ENCODE measurements at places on chromosomes 12 and 14. TPM values are rescaled to one million over a fixed set of nuclear protein-coding genes. Genes with fewer than 3 reads are reported as not detected.
A peak's percentile ranks its signal among the peaks of the same experiment; 100 is the strongest.

The RBM19 gene
- 19.2 TPM for total RNA-seq

The RPL36AL gene
- total RNA-seq = 249 TPM

The CLIP1 gene
- 54.8 TPM for total RNA-seq

The CISTR gene
- not detected for total RNA-seq

- no peak overlapping the region for H3K4me3 ChIP-seq
- H3K27me3 ChIP-seq = no peaks in the 10 kb centered on the region
Observed at GRCh38 chr12:1657688-1658087, 28.7 kb downstream of the WNT5B start.

DNA sequence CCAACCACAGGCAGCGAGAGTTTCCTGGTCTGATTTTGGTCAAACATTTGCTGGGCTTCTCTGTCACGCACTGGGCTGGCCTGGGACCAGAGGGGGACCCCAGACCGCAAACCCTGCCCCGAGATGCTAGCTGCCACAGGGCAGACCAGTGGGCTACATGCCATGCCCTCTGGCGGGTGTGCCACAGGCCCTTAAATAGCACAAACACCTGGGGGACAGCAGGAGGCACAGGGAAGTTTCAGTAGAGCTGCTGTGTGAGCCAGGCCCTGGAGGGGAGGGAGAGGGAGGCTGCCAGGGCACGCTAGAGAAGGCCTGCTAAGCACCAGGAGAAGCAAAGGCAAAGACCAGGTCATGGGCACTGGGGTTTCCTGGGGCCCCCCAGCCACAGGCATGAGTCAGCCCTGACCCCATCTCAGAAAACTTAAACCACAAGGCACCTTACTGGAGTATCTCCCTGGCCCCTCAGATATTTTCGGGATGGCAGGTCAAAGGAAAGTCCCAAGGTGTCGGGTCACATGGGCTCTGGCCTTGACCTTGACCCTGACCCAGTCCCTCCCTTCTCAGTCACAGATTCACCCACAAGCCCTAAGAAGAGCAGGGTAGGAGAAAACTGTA lies 29.2 kb downstream of the ITPK1 start:
- peaks cover 3% of the 10 kb centered on the region for H3K4me1 ChIP-seq
- DNase-seq = no peak
- H3K27me3 ChIP-seq = no peaks in the 10 kb centered on the region
- no peaks in the 10 kb centered on the region for H3K36me3 ChIP-seq

- H3K27ac ChIP-seq = no peak overlapping the region
- H3K36me3 ChIP-seq = no peaks in the 10 kb centered on the region
- DNase-seq = no peak
- no peaks in the 10 kb centered on the region for H3K4me1 ChIP-seq
- H3K27me3 ChIP-seq = no peaks in the 10 kb centered on the region
Observed at GRCh38 chr14:72247896-72248465, 315.8 kb downstream of the RGS6 start.

DNA sequence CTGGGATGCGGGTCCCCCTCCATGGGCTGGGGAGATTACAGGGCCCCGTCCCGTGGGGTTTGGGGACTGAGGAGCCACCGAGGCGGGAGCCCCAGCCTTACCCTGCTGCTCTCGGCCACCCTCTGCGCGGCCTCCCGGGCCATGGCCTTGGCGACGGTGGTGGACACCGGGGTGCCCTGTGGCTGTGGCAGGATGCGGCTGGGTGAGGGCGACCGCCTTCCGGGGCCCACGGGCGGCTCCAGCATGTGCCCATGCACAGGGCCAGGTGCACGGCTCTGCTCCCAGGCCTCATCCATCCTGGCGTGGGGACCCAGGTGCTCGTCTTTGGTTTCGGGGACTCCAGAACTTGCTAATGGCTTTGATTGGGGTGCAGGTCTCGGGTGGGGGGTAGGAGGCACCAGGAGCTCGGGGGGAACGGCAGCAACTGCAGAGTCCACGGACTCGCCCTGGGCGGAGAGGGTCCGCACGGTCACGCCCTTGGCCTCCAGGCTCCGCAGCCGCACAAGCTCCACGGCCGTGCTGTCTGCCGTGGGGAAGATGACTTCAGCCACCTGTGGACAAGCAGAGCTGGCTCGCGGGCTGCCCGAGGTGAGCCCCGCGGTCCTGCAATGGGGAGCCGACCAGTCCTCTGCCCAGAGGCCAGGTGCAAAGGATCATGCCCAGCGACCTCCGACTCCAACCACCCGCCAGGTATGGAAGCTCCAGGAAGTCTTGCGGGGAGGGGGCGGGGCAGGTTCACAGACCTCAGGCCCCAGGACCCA lies 99.2 kb downstream of the PIWIL1 start:
- DNase-seq = no peak
- H3K36me3 ChIP-seq = no peaks in the 10 kb centered on the region
- H3K27ac ChIP-seq = no peak overlapping the region
- H3K27me3 ChIP-seq = no peaks in the 10 kb centered on the region
- H3K4me1 ChIP-seq = no peaks in the 10 kb centered on the region

DNA sequence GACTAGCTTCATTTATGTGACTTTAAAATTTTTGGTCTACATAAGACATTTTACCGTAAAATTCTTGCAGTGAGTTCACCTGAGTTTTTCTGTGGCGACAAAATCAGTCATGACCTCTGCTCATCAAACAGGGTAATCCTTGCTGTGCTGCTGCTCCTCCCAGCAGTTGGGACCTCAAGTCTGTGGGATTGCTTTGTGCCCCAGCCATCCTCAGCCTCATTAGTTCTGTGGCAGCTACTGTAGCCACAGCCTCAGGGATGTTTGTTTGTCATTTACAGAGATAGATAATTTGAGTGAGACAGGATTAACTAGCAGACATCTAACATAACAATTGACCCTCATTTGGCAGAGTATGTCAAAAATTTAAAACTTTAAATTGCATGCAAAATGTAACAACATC lies 357.0 kb downstream of the PCNX1 start:
- H3K4me1 ChIP-seq = peaks cover 3% of the 10 kb centered on the region
- H3K4me3 ChIP-seq = no peak overlapping the region
- no peaks in the 10 kb centered on the region for H3K27me3 ChIP-seq
- H3K36me3 ChIP-seq = no peaks in the 10 kb centered on the region

GRCh38 chr12:5244513-5244972 lies 187.4 kb upstream of the NTF3 start:
- no peak for DNase-seq
- peaks cover 3% of the 10 kb centered on the region for H3K4me1 ChIP-seq
- peaks cover 7% of the 10 kb centered on the region for H3K27me3 ChIP-seq
- no peak overlapping the region for H3K4me3 ChIP-seq

- H3K4me1 ChIP-seq = no peaks in the 10 kb centered on the region
- no peak for DNase-seq
- no peak overlapping the region for H3K4me3 ChIP-seq
- H3K36me3 ChIP-seq = no peaks in the 10 kb centered on the region
Observed at GRCh38 chr12:119082496-119082895, 96.2 kb upstream of the HSPB8 start.

GRCh38 chr12:47561746-47562145 lies 144.1 kb downstream of the RPAP3 start:
- no peak overlapping the region for H3K4me3 ChIP-seq
- peaks cover 20% of the 10 kb centered on the region for H3K27me3 ChIP-seq

DNA sequence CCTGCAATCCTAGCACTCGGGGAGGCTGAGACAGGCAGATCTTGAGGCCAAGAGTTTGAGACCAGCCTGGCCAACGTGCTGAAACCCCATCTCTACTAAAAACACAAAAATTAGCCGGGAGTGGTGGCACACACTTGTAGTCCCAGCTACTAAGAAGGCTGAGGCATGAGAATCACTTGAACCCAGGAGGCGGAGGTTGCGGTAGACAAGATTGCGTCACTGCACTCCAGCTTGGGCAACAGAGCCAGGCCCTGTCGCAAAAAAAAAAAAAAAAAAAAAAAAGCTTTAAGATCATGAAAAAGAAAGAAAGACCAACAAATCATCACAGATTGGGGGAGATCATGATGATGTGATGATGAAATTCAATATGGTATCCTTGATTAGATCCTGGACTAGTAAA lies 30.6 kb downstream of the WDR89 start:
- no peak overlapping the region for H3K27ac ChIP-seq
- no peak for DNase-seq
- H3K27me3 ChIP-seq = no peaks in the 10 kb centered on the region
- H3K4me1 ChIP-seq = peaks cover 3% of the 10 kb centered on the region

- H3K27me3 ChIP-seq = no peaks in the 10 kb centered on the region
- peaks cover 5% of the 10 kb centered on the region for H3K4me1 ChIP-seq
- no peak for DNase-seq
- no peak overlapping the region for H3K27ac ChIP-seq
Observed at GRCh38 chr12:1698720-1699119, 7.8 kb downstream of the ADIPOR2 start.

- H3K27ac ChIP-seq = no peak overlapping the region
- peaks cover 4% of the 10 kb centered on the region for H3K4me1 ChIP-seq
- no peak overlapping the region for H3K4me3 ChIP-seq
- no peaks in the 10 kb centered on the region for H3K27me3 ChIP-seq
- no peak for DNase-seq
- peaks cover 27% of the 10 kb centered on the region for H3K36me3 ChIP-seq
Observed at GRCh38 chr12:108679106-108679681, 45.5 kb upstream of the SELPLG start.

DNA sequence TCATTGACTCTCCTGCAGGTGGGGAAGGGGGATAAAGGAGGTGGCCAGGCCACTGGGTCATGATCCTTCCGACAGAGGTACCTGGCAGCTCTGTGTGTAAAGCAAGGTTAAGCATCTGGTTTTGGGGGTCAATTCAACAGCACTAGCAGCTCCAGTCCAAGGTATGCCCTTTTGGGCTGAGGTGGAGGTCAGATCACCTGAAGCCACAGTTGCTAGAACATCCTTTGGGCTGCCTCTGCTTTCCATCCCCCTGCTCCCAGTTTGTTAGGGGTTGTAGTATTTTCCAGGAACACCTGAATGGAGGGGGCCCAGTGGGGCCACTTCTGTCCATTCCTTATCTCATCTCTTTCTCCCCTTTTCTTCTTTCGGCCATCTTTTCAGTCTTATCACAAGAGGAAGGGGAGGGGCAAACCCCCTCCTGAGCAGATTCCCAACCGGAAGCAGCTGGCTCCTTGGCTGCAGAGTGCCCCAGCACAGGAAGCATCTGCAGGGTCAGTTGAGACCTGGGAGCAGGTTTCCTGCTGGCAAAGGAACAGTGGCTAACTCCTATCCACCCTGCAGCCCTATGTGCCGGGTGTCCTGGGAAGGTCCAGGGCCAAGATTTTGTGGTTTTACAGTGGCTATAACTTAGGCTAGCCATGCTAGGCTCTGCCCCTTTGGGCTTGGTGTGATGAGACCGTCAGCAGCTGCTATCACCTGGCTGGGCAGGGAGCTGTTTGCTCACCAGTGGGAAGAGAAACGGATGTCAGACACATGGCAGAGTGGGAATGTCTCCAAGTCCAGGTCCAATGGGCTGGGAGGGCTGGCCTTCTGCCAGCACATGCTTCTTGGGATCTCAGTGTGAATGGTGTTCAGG lies 40.2 kb downstream of the SH2B3 start:
- H3K4me1 ChIP-seq = peaks cover 16% of the 10 kb centered on the region
- H3K27me3 ChIP-seq = no peaks in the 10 kb centered on the region
- H3K36me3 ChIP-seq = peaks cover 70% of the 10 kb centered on the region
- DNase-seq = peak; percentile 62

DNA sequence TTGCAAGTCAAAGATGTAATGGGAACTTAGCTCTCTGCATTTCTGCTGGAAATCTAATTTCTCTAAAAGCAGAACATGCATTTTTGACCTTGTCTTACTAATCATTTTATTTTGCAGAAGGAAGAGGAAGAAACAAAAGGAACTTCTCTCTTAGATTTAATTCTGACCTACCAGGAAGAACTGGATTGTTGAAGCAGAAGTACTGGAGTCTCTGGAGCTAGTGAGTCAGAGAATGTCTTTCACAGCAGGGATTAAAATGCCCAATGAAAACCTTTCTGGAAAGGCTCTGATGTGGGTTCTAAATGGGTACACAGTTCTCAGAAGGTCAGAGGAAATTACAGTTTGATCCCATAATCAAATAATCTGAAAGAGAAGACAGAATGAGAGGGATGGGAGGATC lies 70.8 kb upstream of the GNG2 start:
- no peak overlapping the region for H3K27ac ChIP-seq
- no peak for DNase-seq
- H3K27me3 ChIP-seq = no peaks in the 10 kb centered on the region
- peaks cover 5% of the 10 kb centered on the region for H3K4me1 ChIP-seq
- H3K4me3 ChIP-seq = no peak overlapping the region
- no peaks in the 10 kb centered on the region for H3K36me3 ChIP-seq

GRCh38 chr14:77598366-77599070 lies 17.9 kb downstream of the SPTLC2 start:
- peak overlapping the region; percentile 90 for H3K27ac ChIP-seq
- no peaks in the 10 kb centered on the region for H3K27me3 ChIP-seq
- no peak for DNase-seq
- no peak overlapping the region for H3K4me3 ChIP-seq
- peaks cover 23% of the 10 kb centered on the region for H3K4me1 ChIP-seq
- peaks cover 12% of the 10 kb centered on the region for H3K36me3 ChIP-seq

DNA sequence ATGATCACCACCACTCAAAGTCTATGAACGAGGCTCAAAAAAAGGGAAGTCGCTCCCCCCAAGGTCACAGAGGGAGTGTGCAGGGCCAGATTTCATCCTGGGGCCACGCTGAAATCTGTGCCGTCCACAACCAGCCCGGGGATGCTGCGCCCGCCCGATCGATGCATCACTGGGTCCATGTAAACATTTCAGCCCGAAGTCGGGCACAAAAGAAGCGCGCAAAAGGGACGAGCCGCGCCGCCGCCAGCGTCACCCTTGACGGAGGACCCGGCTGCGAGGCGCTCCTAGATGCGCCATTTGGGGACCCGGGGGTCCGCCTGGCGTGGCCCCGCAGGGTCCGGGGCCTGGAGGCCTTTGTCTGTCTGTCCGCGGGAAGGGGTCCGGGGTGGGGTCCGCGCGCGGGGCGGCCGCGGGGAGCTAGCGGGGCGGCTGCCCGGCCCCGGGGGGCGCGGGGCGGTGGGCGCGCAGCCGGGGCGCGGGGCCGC lies 503 bp downstream of the FBXO21 start:
- H3K4me1 ChIP-seq = no peaks in the 10 kb centered on the region
- H3K27me3 ChIP-seq = no peaks in the 10 kb centered on the region
- peak; percentile 45 for DNase-seq
- peak overlapping the region; percentile 81 for H3K4me3 ChIP-seq
- peaks cover 3% of the 10 kb centered on the region for H3K36me3 ChIP-seq

- H3K4me1 ChIP-seq = no peaks in the 10 kb centered on the region
- H3K36me3 ChIP-seq = peaks cover 20% of the 10 kb centered on the region
- H3K27ac ChIP-seq = no peak overlapping the region
- no peak overlapping the region for H3K4me3 ChIP-seq
- no peaks in the 10 kb centered on the region for H3K27me3 ChIP-seq
Observed at GRCh38 chr14:76034566-76034965, 49.0 kb downstream of the IFT43 start.

DNA sequence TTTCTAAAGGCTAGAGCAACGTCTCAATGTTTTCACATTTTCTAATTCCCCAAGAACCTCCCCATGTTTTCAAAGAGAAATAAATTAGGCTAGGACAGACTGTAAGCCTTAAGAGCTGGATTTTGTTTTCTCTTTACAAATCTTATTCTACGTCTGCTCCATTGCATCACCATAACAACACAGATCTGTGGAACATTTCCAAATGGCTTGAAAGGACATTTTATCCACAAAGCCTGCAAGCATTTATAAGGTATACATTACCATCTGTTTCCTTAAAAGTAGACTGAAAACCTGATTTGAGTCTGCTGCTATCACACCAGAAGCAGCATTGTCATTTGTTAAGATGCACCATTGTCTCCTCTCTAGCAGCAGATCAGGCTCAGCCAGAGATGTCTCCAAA lies 115.3 kb upstream of the PLEKHA5 start:
- peak overlapping the region; percentile 12 for H3K27ac ChIP-seq
- no peaks in the 10 kb centered on the region for H3K27me3 ChIP-seq
- H3K4me3 ChIP-seq = no peak overlapping the region
- DNase-seq = peak; percentile 67
- H3K4me1 ChIP-seq = peaks cover 6% of the 10 kb centered on the region

GRCh38 chr12:94240171-94240570 lies 91.8 kb downstream of the PLXNC1 start:
- no peak overlapping the region for H3K4me3 ChIP-seq
- peaks cover 31% of the 10 kb centered on the region for H3K27me3 ChIP-seq
- no peaks in the 10 kb centered on the region for H3K36me3 ChIP-seq
- H3K27ac ChIP-seq = no peak overlapping the region
- DNase-seq = no peak

Data from IMR-90 (cell line).